Pancreas (tissue), 10 donors: ENCODE measurements at places on chromosomes 11 and 22. TPM values are rescaled to one million over a fixed set of nuclear protein-coding genes. Genes with fewer than 3 reads are reported as not detected.

TMEM151A gene
- 0.75 TPM for total RNA-seq

GRCh38 chr11:117833401-117833891, 8.9 kb upstream of the FXYD2 start:
- DNase-seq: peak; percentile 95

DNA sequence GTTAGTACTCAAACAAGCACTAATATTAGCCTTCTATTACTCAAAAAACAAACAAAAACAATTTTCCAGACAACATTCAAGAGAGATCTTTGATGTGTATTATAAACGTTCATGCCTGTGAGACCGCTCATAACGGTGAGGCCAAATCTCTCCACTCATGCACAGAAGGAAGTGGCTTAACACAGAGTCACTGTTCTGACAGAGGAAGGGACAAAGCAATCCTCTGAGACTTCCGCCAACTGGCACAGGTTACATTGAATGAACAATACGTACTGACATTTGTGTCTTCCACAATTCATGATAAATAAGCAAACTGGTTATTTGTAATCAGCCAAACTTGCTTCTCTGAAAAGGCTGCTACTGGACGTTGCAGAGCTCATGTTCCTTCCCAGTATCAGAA, 30.5 kb downstream of the CHKA start:
- no peak for DNase-seq

GRCh38 chr11:105156231-105156630, 16.7 kb upstream of the CARD18 start:
- no peak for DNase-seq

DNA sequence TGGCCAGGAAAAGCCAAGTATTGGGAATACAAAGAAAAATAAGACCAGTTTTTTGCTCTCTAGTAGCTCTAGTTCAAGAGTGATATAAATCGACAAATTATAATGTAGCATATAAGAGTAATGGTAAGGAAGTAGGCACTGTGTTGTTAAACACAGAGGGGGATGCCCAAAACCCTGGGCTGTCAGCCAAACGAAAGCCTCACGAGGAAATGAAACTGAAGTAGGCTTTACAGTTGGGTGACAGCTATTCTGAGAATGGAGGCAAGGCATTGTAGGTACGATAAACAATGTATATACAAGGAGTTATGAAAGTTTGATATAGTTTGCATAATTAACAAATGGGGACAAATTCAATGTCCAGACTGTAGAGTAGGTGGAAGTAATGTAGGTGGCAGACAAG, 176.4 kb downstream of the FAM181B start:
- no peak for DNase-seq

SYT13 gene
- 3.3 TPM for total RNA-seq

DNA sequence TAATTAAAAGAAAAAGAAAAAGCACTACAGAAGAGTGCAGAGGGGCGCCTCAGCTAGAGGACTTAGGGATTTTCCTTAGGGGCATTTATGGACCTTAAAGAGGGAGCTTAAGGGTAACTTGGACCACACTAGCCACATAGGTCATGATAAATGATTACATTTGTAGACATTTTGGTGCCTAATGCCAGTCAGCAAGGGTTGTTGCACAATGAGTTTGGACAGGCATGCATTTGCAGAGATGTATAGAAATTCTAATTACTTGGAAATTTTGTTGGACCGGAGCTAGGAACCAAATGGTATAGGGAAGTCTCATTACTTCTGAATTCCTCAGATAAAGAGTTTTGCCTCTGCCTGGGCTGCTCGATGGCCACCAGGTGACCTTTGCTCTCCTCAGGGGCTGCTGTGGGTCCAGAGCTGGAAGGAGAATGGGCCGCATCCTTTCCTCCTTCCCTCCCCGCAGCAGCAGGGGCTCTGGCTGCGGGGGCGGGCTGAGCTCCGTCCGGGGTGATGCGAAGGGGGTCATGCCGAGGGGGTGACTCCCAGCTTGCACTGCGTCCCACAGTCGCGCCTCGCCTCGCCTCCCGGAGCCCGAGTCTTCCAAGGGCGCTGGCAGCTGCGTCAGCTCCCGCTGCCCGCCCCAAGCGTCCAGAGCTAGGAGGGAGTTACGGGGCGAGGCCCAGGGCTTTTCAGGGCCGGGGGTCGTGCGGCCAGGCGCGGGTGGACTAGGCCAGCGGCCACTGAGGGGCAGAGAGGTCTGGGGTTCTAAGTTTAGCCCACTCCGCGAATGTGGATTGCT, 20.3 kb upstream of the MALAT1 start:
- peak; percentile 76 for DNase-seq

DNA sequence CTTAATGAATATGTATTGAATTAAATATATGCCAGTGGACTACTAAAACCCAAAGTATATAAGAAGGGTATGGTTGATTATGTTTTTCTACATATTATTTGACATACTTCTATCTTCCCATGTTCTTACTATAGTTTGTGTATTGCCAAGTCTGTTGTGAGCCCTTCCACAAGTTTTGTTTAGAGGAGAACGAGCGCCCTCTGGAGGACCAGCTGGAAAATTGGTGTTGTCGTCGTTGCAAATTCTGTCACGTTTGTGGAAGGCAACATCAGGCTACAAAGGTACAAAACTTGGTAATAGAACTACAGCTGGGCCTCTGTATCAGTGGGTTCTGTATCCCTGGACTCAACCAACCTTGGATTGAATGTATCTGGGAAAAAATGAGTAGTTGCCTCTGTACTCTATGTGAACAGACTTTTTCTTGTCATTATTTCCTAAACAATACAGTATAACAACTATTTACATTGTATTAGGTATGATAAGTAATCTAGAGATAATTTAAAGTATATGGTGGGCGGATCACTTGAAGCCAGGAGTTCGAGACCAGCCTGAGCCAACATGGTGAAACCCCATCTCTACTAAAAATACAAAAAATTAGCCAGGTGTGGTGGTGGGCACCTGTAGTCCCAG, 38.7 kb upstream of the TTC36 start:
- DNase-seq: peak; percentile 63

C22orf31 gene
- total RNA-seq: not detected

GRCh38 chr11:3709977-3710376, 38.8 kb upstream of the CHRNA10 start:
- DNase-seq: no peak

- no peak for DNase-seq
Measured at GRCh38 chr22:38450234-38450797, 4.7 kb downstream of the KCNJ4 start.

RFPL2 gene
- total RNA-seq: 0.08 TPM

MUC5AC gene
- total RNA-seq: 0.04 TPM

- DNase-seq: no peak
Measured at GRCh38 chr22:37328017-37328416, 45.7 kb downstream of the CYTH4 start.

DNA sequence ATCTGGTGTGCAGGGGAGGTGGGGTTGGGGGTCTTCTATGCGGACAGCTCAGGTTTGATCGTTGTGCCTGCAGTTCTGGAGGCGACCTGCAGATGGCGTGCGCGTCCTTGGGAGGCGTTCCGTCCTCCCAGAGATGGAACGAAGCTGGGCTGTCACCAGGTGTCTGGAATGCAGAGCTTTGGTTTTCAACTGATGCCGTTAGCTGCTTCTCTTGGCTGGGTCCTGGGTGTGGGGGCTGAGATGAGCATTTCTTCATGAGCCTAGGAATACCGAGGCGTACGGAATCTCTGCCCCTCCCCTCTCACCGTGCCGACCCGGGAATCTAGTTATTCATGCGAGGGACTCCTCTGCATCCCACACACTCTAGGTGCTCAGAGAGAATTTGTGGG, 98.6 kb downstream of the CEP164 start:
- peak; percentile 48 for DNase-seq

DNA sequence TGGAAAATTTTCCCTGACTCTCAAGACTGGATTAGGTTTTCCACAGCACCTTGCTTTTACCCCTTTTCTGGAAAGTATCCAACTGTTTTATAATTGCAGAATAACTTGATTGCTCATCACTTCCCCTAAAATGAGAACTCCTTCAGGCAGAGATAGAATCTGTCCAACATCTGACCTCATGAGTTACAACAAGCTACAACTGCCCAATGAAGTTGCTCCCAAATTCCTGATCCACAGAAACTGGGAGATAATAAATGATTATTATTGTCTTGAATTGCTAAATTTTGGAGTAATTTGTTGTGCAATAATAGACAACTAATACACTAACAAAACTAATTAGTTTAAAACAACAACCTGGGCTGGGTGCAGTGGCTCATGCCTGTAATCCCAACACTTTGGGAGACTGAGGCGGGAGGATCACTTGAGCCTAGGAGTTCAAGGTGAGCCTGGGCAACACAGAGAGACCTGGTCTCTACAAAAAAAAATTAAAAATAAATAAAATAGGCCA, 10.0 kb upstream of the CCDC83 start:
- DNase-seq: no peak

DNA sequence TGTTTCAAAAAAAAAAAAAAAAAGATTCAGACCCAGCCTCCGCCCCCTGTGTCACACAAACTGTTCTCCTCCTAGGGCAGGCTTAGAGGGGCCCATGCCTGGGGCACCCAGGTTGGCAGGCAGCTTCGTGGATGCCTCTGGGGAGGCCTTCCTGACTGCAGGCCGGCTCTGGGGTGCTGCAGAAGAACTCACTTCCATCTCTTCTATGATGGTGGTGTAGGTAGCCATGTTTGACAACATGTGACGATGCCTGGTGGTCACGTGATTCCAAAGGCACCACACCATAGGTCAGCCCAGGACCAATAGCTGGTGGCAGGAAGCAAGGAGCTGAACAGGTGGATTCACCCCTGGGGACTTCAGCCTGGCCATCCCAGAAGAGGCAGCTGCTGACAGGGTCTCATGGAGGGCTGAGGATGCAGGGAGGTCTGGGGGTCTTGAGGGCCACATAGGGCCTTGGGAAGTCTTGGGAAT, 24.1 kb upstream of the CELSR1 start:
- DNase-seq: no peak

DNA sequence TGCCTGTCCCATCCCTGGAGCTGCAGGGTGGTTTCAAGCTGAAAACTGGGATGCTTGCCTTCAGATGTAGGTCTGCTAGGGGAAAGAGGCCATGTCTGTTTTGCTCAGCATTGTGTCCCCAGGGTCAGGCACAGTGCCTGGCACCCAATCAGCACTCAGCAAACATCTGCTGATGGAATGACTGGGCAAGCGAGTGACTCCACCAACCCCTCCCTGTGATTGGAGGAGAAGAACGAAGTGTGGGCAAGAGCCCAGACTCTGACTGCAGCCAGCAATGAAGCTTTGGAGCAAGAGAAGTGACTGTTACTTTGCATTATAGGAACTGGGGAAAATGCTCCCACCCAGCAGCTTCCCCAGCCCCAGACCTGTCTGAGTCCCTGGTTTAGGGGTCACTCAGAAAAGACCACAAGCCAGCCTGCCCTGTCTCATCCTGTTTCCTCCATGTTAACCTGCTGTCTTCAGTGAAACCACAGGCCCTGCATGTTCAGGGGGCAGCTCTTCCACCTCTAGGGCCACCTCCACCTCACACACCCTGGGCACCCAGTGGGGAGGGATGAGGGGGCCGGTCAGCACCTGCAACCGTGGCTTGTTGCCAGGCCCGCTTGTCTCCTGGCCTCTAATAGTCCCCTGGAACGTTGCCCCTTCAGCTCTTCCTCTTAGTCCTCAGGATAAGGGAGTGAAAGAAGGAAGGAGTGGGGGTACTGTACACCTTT, 147.4 kb downstream of the TRIM29 start:
- no peak for DNase-seq

- DNase-seq: no peak
Measured at GRCh38 chr11:3880724-3881123, 25.3 kb downstream of the STIM1 start.

FOLH1 gene
- 0.24 TPM for total RNA-seq

DNA sequence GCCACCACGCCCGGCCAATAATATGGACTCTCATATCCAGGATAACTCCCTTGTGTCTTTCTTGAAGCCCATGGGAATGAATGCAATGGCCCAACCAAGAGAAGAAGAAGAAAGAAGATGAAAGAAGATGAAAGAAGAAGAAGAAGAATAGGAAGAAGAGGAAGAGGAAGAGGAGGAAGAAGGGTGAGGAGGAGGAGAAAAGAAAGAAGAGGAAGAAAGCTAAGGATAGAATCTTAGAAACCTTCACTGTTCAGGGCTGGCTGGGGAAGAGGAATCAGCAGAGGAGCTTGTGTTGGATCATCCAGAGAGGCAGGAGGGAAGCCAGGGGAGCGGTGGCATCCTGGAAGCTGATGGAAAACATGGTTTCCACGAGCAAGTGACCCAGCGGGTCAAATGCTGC, 28.9 kb downstream of the MCHR1 start:
- DNase-seq: no peak

SCARF2 gene
- total RNA-seq: 1.6 TPM

RPS13 gene
- total RNA-seq: 802 TPM

LRRC10B gene
- 0.87 TPM for total RNA-seq

OR51A7 gene
- total RNA-seq: not detected

ZBTB16 gene
- 11.9 TPM for total RNA-seq

DNA sequence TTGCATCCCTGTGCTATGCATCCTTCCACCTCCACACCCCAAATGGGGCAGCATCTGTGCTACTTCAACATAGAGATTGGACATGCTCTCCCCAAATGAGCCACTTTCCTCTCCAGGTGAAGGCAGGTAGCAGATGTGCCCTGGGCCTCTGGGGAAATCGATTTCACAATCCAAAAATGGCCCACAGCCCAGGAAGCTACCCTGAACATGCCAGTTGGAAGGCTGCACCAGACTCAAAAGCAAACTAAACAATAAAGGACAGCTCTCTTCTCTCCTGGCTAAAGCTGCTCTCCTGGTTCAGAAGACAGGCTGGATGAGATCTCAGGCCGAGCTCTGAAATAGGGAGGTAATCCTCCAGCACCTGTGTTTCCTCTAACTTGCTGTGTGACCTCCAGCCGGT, 19.7 kb downstream of the ISX start:
- no peak for DNase-seq

GRCh38 chr11:118910309-118911112, 15.2 kb downstream of the BCL9L start:
- peak; percentile 68 for DNase-seq

- no peak for DNase-seq
Measured at GRCh38 chr11:19676475-19677380, 35.9 kb upstream of the NAV2 start.

DNA sequence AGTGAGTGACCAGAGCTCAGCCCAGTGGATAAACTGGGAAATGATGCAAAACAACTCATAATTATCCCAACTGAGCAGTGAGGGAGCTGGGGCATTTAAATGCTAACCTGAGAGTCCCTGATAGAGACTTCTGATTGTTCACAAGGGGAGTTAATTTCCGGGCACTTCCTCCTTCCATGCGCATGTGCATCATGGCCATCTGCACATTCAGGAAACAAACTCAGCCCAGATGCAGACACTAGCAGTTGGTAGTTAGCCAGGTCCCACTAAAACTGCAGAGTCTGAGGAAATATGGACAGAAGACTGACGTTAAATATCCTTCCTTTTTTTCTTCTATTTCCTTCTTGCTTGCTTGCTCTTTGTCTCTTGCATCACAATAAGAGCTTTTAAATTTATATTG, 852.1 kb upstream of the LRRC4C start:
- no peak for DNase-seq

GRCh38 chr11:17473071-17473744, 3.4 kb downstream of the ABCC8 start:
- DNase-seq: no peak

EFCAB6 gene
- 1.6 TPM for total RNA-seq

FERMT3 gene
- total RNA-seq: 8.4 TPM

GRCh38 chr11:1469287-1469910, 17.2 kb downstream of the MOB2 start:
- peak; percentile 31 for DNase-seq

GRCh38 chr11:96134602-96135001, 208.4 kb downstream of the MAML2 start:
- no peak for DNase-seq

KIRREL3 gene
- total RNA-seq: 0.06 TPM
